ENCODE measurements at places on chromosomes 13 and 19. TPM values are rescaled to one million over a fixed set of nuclear protein-coding genes. Genes with fewer than 3 reads are reported as not detected.

DNA sequence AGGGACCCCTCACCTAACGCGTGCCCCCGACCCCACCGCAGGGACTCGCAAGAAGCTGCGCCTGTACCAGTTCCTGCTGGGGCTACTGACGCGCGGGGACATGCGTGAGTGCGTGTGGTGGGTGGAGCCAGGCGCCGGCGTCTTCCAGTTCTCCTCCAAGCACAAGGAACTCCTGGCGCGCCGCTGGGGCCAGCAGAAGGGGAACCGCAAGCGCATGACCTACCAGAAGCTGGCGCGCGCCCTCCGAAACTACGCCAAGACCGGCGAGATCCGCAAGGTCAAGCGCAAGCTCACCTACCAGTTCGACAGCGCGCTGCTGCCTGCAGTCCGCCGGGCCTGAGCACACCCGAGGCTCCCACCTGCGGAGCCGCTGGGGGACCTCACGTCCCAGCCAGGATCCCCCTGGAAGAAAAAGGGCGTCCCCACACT is 4.7 kb upstream of the MYBPC2 start:
- peak; percentile 93 for DNase-seq

GRCh38 chr19:30136611-30137195 is 194.7 kb downstream of the URI1 start:
- no peak for DNase-seq

DNA sequence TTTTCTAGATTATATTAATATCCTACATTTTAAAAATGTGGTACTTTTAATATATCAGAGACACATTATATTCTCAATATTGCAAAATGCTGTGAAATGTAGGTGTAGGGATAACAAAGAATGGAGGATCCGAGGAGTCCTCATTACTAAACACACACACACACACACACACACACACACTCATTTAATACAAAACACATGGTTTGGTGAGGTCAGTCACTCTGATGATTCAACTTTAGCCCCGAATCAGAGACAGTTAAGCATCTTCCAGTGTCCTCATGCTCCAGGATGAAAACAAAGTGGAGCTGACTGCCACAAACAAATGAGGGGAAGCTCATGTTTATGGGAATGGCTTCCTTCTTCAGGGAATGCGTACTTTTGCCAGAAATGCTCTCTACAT is 147.5 kb downstream of the CYSLTR2 start:
- no peak for DNase-seq

- DNase-seq: no peak
Observed at GRCh38 chr19:33022472-33023116, 42.1 kb downstream of the RHPN2 start.

Gene PSG1
- not detected for polyA plus RNA-seq

DNA sequence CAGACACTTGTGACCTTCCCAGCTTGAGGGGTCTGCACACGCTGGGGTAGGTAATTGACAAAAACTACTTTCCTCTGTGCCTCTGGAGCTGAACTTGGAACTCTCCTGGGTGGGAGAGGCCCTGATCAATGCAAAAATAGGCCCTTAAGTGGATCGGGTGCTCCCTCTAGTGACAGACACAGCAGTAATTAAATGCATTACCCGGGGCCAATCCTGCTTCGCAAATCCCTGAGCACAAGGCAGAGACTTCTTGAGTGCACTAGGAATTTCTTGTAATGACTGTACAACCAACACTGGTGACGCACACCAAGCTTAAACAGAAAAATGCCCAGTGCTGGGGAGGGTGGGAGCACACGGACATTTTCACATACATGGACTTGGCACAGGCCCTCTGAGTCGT is 10.6 kb upstream of the UBE2S start:
- DNase-seq: no peak

- DNase-seq: no peak
Observed at GRCh38 chr13:63910511-63910910, 2494.9 kb upstream of the PCDH20 start.

- peak; percentile 43 for DNase-seq
Observed at GRCh38 chr19:33503433-33504057, 18.0 kb downstream of the PEPD start.

Gene SLC17A7
- 0.10 TPM for polyA plus RNA-seq

- no peak for DNase-seq
Observed at GRCh38 chr19:11019824-11020223, 59.0 kb downstream of the SMARCA4 start.

Gene LRG1
- polyA plus RNA-seq: 5.6 TPM

Gene C19orf18
- 4.2 TPM for polyA plus RNA-seq

- DNase-seq: peak; percentile 84
Observed at GRCh38 chr19:29845574-29846176, 33.9 kb downstream of the CCNE1 start.

GRCh38 chr13:79382545-79383275 is 23.3 kb downstream of the RBM26 start:
- DNase-seq: no peak

Gene MYPOP
- 9.3 TPM for polyA plus RNA-seq

- DNase-seq: no peak
Observed at GRCh38 chr13:29136341-29136740, 316.2 kb downstream of the MTUS2 start.

GRCh38 chr13:20782116-20782708 is 8.5 kb upstream of the EEF1AKMT1 start:
- no peak for DNase-seq

Measured in spleen (tissue), 13 donors.